AG10803 (cell line): ENCODE measurements at places on chromosomes 4 and X.

DNA sequence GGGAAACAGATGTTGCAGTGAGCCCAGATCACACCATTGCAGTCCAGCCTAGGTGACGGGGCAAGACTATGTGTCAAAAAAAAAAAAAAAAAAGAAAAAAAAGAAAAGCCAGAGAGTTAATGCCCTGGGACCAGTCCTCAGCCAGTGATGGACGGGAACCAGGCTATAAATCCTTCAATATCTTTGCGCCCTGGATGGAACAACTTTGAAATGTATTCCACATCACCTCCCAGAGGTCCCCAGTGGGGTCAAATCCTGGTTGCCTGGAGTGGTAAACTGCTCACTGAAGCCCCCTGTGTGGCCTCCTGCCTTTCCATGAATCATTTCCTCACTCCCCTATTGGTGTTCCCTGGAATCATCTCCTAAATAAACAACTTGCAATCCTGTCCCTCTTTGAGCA lies 166.9 kb downstream of the DEFB131A start:
- no peak for DNase-seq

DNA sequence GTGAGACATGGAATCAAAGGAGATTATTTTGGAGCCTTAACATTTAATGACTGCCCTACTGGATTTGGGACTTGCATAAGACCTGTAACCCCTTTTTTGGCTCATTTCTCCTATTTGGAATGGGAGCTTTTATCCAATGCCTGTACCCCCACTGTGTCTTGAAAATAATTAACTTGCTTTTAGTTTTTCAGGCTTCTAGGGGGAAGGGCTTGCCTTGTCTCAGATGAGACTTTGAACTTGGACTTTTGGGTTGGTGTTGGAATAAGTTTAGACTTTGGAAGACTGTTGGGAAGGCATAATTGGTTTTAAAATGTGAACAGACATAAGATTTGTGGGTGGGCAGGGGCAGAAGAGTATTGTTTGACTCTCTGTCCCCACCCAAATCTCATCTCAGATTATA lies 189.1 kb upstream of the POU3F4 start:
- no peak for DNase-seq

GRCh38 chr4:304969-305680 lies at the start of gene ZNF732:
TSS of gene ZNF732 (minus strand) at chr4:305474. CDS start at chr4:305310, 164 bp downstream.
- DNase-seq, result peak; percentile 15

DNA sequence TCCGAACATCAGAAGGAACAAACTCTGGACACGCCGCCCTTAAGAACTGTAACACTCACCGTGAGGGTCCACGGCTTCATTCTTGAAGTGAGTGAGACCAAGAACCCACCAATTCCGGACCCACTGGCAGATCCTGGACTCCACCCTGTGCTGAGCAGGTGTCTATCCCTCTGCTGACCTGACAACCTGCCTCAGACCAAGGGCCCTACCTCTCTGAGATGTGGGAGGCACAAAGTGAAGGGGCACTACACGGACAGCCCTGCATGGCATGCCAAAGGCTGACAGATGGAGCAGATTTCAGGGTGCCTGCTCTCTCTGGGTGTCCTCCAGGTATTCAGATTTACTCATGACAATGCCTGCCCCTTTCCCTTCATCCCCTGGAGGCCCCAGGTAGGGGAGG lies 14.0 kb upstream of the HSFX1 start:
- no peak for DNase-seq

DNA sequence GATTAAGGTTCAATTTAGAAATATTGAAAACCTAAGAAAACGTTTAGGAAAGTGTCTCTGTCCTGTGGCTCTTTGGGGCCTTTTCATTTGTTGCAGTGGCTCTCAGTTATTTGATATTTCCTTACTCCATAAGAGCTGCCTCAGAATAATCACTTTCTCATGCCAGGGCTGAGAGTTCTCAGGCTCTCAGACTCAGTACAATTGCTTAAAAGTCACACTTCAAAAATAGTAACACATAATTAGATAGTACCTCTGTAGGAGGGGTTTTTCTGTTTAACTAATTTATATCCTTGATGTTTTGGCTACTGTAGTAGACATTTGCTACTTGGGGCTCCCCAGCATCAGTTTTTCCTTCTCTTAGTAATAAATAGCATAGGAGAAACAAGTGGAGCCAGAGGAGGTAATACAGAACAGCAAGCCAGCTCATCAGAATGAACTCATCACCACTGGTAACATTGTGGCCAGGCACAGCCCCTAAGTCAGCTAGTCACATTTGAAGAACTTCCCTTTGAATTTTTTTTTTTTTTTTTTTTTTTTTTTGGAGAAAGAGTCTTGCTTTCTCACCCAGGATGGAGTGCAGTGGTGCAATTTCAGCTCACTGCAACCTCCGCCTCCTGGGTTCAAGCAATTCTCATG lies 8.0 kb upstream of the HNRNPD start:
- no peak for DNase-seq

GRCh38 chr4:77854431-77855111 lies 8.1 kb upstream of the MRPL1 start:
- DNase-seq, result no peak

- DNase-seq, result peak; percentile 15
These were observed 90.6 kb downstream of the MID1IP1 start for GRCh38 chrX:38891641-38892413.

GRCh38 chr4:145681956-145682355 lies 2.0 kb downstream of the C4orf51 start:
- DNase-seq, result peak; percentile 47

DNA sequence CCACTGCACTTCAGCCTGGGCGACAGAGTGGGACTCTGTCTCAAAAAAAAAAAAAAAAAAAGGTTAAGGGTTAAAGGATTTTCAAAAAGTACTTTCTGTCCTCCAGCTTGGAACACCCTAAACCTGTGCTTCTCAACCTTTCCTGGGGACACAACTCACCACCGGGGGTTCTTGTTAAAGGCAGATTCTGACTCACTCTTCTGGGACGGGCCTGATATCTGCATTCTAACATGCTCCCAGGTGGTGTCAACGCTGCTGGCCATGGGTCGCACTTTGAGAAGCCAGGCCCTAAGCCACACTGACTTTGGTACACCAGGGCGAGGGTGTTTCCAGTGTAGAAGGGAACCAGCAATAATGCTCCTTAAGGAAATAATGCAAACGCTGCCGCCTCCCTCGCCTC lies 46.1 kb downstream of the AFAP1 start:
- DNase-seq, result no peak

- no peak for DNase-seq
These were observed 217.0 kb upstream of the NDST3 start for GRCh38 chr4:117817301-117817700.

GRCh38 chrX:17668929-17669328 lies 68.4 kb upstream of the SCML1 start:
- no peak for DNase-seq

DNA sequence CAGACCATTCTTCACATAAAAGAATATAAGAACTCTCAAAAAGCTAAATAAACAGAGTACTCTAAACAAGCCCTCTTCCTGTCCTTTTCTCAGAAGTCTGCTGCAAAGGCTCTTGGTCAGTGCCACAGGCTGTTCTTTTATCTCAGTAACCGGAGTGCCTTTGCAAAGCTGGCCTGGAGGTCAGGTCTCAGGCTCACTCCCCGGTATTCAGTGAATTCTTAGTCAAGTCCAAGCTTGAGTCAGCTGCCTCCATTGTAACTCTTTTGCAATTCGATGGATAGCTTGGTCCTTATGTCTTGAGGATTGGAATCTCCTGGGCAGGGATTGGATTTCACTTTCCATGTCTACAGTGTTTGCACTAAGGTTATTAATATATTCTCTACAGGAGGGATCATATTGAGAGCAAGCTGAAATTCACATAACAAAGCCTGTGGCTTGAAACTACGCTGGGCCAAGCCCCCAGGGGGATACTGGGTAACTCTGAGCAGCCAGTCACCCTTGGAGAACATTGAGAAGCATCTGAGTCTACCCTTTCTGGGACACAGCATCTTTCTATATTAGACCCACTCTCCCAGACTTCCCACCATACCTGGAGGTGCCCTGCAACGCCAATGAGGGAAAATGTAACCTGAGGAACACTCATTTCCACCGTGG lies 10.0 kb upstream of the HS6ST2 start:
- no peak for DNase-seq

GRCh38 chr4:14568351-14568750 lies 433.9 kb upstream of the CPEB2 start:
- DNase-seq, result no peak

DNA sequence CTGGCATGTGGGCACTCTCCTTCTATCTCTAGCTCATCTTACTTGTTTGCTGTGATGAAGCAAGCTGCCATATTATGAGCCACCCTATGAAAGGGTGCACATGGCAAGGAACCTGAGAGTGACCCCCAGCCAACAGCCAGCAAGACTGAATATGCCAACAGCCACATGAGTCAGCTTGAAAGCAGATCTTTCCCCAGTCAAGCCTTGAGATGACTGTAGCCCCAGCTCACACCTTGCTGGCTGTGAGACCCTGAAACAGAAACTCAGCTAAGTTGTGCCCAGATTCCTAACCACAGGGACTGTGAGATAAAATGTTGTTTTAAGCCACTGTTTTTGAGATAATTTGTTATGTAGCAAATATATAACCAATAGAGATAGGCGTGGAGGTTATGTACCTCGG lies 36.2 kb downstream of the KDM5C start:
- no peak for DNase-seq

DNA sequence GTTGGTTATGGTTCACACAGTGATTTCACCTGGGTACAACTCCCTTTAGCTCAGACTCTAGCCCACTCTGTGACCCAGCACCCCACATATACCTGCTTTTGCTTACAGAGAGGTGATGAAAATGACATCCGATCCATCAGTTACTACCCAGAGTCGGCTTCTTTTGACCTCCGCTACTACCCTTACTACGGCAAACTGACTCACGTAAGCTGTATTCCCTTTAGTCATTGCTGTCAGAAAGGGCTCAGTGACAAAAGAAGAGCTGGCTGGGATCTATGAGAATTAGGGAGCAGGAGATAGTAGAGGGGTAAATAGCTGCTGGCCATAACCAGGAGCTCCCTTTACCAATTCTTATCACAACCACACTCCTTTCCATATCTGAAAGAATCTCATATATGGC lies 16.7 kb downstream of the ATP1B4 start:
- DNase-seq, result no peak

- DNase-seq, result no peak
These were observed 39.8 kb downstream of the VCX3B start for GRCh38 chrX:8504451-8504850.

- DNase-seq, result no peak
These were observed 13.0 kb downstream of the CORIN start for GRCh38 chr4:47824840-47825239.

DNA sequence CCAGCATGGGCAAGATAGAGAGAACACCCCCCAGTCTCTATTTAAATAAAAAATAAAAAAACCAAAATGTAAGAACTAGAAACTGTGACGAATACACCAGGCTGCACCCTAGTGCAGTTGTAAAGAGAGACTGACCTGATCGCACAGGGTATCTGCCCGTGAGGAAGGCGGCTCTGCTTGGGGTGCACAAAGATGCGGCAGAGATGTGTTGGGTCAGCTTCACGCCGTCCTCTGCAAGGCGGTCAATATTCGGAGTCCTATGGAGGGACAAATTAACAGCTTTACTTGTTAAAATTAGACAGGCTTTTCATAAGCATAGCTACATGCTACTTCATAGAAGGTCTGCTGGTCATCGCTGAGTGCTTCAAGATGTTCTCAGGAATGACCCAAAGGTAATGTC lies 26.1 kb upstream of the ARSD start:
- no peak for DNase-seq

- peak; percentile 44 for DNase-seq
These were observed 11.9 kb downstream of the CA5B start for GRCh38 chrX:15749642-15750610.

DNA sequence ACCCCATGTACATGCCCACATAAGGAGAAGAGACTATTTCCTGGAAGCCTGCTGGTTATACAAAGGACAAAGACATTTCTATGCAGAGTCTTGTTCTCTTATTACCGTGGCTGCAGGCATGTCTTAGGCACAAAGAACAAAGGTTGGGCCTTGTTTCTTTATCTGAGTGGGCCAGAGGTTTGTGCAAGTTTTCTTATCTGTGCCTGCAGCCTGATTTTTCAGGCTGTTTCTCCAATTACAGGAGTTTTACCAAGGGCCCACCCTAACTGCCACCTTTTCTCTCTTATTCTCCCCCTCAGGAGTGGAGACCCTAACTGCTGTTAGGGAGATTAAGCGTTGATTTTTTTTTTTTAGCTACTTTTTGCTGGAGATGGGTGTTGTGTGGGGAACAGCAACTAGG lies 3.5 kb downstream of the TENT5D start:
- DNase-seq, result no peak

DNA sequence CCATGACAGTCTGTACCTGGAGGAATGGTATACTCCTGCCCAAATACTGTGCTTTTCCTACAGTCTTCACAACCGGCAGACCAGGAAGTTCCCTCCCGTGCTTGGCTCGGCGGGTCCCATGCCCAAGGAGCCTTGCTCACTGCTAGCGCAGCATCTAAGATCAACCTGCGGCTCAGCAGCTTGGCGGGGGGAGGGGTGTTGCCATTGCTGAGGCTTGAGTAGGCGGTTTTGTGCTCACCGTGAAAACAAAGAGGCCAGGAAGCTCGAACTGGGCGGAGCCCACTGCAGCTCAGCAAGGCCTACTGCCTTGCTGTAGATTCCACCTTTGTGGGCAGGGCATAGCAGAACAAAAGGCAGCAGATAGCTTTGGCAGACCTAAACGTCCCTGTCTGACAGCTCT lies 152.7 kb downstream of the TEX11 start:
- DNase-seq, result no peak

DNA sequence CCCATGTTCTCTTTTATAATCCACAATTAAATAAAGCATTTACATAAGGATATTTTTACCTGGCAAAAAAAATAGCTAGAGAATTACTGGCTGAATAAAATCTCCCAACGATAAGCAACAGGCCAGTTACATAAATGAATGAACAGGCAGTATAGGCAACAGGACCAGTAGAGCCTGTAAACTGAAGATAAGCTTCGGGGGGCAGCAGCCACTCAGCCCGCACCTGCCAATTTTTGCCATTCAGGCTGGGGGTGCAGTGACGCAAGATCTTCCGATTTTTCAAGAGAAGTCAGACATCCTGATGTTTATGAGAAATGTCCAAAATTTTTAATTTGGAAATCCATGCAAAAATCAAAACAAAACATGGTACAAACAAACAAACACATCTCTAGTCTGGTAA lies 49.0 kb upstream of the CDKN2AIP start:
- DNase-seq, result no peak

DNA sequence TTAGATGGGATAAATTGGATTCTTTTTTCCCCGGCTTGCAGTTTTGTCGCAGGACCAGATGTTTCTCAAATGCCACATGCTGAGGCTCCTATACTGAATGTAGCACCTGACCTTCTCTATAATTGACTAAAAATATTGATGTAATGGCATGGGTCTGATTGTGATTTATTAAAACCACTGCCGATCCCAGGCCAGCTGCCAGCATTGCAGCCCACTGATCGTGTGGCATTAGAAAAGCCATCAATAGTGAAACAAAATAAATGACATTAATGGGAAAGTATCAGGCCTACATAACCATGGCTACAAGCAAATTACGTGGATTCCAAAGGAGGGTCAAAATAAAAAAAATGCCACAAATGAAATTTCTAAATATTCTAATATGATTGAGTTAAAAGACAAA lies 98.7 kb downstream of the MAB21L2 start:
- no peak for DNase-seq
